ENCODE measurements at places on chromosomes 1 and 21. TPM values are rescaled to one million over a fixed set of nuclear protein-coding genes. Genes with fewer than 3 reads are reported as not detected.

GRCh38 chr1:55203064-55203463 lies 12.1 kb downstream of the USP24 start:
- no peaks in the 10 kb centered on the region for H3K4me1 ChIP-seq
- no peak for DNase-seq
- peaks cover 3% of the 10 kb centered on the region for H3K36me3 ChIP-seq
- H3K4me3 ChIP-seq = no peak overlapping the region

GRCh38 chr1:2358072-2358471 lies 33.3 kb downstream of the MORN1 start:
- H3K4me3 ChIP-seq = no peak overlapping the region
- H3K4me1 ChIP-seq = no peaks in the 10 kb centered on the region
- H3K36me3 ChIP-seq = no peaks in the 10 kb centered on the region
- no peaks in the 10 kb centered on the region for H3K27me3 ChIP-seq
- no peak overlapping the region for H3K27ac ChIP-seq

GRCh38 chr1:234962340-234962989 lies 166.2 kb downstream of the TOMM20 start:
- no peaks in the 10 kb centered on the region for H3K36me3 ChIP-seq
- H3K27me3 ChIP-seq = no peaks in the 10 kb centered on the region
- no peak for DNase-seq
- no peak overlapping the region for H3K4me3 ChIP-seq
- H3K4me1 ChIP-seq = peaks cover 11% of the 10 kb centered on the region
- no peak overlapping the region for H3K27ac ChIP-seq

- H3K4me1 ChIP-seq = peaks cover 5% of the 10 kb centered on the region
- no peak overlapping the region for H3K27ac ChIP-seq
- peak overlapping the region; percentile 79 for H3K4me3 ChIP-seq
- no peaks in the 10 kb centered on the region for H3K27me3 ChIP-seq
- H3K36me3 ChIP-seq = no peaks in the 10 kb centered on the region
These were observed 959 bp downstream of the CD58 start for GRCh38 chr1:116569776-116570357.

AHDC1 gene
- 4.4 TPM for polyA plus RNA-seq
